Prostate gland (tissue), 2 donors: ENCODE measurements at places on chromosomes 1 and 21.

DNA sequence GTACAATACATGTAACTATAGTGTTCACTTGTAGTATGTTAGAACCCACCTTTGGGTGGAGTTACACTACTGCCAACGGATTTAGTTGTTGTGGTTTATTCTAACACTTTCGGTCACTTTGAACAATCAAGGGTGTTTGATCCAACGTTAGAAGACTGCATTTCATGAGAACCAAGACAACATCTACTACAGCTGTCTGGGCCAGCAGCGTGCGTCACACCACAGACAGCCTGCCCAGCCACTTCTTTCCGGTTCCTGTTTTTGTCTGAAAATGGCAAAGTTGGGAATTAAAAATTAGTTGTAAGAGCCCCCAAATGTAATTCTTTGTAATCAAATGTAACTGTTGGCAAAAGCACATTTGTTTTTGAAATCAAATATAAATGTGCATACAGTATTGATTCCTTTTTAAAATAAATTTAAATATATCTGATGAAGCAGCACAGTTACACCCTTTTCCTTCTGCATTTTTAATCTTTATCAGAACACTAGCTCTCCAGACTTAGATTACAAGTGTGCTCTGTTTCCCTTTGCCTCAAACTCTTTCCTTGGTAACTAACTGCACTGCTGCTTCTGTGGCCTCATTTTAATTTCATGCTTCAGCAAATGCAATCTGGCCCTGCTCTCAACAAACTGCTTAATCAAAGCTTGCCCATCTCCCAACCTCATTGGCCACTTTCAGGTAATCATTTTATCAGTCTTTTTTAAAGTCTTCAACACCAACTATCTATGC, 86.6 kb upstream of the DPH5 start:
- no peak for DNase-seq

DNA sequence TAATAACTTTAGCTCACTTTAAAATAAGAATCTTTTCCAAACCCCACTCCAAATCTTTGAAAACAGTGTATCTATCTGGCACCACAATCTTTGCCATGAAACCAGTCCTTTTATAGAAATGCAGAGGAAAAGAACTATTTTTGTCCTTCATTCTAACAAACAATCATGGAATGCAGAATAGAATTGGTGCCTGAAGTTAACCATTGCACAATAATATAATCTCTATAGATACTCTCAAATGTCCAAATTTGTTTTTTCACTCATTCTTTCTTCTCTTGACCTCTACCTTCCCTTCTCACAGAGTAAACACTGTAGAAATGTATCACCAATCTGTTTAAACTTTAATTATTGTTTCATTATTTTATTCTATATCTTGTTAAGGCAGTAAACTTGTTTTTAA, 34.8 kb downstream of the TTLL7 start:
- no peak for DNase-seq

GRCh38 chr1:189752461-189752995, 725.1 kb downstream of the BRINP3 start:
- DNase-seq: no peak

DNA sequence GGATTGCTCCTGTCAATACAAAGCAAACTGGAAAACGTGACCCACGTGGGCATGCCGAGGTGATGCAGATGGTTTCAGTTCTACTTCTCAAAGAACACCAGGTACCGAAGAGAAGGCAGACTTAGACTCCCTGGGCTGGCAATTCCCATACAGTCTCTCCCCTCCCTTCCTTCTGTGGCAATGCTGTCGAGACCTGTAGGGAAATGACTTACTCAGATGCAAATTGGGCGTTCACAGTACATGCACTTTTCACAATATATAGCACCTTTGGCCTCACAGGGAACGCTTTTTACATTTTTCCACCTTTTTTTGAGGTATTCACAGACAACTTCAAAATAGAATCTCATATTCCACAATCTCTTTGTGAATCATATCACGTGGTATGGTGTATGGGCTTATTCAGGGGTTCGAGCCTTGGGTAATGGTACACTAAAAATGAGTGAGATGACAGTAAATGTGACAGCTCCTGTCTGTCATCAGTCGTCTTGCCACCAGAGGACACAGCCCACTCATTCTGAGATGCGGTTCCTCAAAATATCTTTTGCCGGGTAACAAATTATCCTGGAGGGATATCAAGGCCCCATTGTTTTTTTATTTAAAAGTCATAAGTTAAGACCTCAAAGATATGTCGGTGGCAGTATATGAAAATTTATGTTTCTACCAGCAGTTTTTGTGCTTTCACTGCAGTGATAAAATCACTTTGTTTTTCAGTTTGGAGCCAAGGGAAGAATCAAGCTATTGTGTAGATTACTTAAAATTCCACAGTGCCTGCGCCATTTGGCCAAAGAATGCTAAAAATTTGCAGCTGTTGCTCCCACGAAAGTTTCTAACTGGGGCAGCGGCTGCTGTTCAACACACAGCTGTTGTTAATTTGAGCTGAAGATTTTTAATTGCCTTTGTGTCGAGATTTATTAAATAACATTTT, 168.4 kb downstream of the ZZZ3 start:
- DNase-seq: no peak

GRCh38 chr1:68322837-68323687, 90.7 kb upstream of the WLS start:
- DNase-seq: no peak

- DNase-seq: no peak
These were observed 122.1 kb downstream of the NGF start for GRCh38 chr1:115215703-115216521.

DNA sequence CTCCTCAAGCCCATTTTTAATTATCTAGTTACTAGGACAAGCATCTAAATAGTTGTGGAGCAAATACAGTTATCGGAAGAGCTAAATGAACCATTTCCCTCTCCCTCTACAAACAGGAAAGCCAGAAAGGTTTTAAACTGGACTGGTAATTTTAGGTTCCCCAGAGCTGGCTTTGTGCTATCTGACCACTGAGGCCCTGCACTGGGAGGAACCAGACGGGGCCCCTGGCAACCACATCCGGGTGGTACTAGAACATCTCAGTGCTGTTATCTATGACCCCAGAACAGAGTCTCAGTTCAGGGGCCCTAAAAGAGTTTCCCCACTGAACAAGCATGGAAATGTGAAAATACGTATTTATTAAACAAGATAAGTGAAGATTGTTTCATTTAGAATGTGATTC, 7.7 kb upstream of the RSPH1 start:
- DNase-seq: no peak

- peak; percentile 88 for DNase-seq
These were observed 5.6 kb downstream of the PTPRF start for GRCh38 chr1:43536196-43536863.

DNA sequence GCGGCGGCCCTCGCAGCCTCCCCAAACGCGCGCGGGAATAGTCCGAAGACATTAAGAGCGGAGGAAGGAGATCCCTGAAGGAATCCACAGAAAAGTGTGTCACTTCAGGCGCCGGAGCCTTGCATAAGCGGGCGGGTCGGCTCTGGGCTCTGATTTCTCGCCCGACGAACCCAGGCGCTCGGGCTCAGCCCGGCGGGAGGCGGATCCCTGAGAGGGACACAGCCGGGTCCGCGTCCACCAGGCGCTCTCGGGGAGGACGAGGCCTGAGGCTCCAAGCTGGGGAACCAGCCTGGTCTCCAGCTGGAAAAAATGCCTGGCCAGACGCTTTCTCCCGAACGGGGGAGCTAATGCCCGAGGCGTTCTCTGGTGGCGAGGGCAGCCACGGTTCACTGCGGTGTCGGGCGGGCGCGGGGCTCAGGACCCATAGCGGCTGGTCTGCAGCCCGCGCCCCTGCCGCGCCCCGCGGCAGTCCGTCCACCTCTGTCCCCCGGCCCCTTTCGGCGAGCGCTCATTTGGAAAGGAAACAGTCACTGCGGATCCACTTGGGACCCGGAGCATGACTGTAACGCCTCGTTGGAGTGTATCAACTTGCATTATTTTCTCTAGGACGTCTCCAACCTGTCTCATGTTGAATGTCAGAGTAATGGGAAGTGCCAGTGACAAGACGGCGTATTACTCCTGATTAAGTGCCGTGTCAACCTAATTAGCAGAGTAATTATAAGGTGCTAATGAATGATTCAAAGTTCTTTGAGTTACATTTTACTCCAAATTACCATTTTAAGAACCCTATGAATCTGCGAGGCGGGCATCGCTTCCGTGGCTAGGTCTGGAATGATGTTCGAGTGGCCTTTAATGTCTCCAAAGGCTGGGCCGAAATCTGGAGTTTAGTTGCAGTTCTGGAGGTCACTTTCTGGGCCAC, 1.6 kb upstream of the BARHL2 start:
- DNase-seq: no peak

DNA sequence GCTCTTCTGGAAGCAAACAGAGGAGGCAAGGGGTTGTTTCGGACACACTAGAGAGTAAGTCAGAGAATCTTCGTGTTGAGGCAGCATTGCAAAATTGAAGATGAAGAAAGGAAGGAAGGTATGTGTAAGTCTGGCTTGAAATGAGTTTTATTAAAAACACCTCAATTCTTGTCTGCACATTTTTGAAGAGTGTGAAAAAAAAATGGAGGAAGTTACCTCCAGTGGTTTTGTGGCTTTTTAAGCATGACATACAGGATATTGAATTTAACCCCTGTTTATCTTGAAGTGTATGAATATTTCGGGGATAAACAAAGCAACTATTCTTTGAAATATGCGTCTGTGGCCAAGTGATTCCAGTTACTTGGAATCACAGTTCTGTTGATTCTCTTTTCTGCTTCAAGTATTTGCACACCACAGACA, 203.2 kb upstream of the SGIP1 start:
- DNase-seq: no peak

- DNase-seq: no peak
These were observed 17.9 kb upstream of the FMOD start for GRCh38 chr1:203368624-203369451.

DNA sequence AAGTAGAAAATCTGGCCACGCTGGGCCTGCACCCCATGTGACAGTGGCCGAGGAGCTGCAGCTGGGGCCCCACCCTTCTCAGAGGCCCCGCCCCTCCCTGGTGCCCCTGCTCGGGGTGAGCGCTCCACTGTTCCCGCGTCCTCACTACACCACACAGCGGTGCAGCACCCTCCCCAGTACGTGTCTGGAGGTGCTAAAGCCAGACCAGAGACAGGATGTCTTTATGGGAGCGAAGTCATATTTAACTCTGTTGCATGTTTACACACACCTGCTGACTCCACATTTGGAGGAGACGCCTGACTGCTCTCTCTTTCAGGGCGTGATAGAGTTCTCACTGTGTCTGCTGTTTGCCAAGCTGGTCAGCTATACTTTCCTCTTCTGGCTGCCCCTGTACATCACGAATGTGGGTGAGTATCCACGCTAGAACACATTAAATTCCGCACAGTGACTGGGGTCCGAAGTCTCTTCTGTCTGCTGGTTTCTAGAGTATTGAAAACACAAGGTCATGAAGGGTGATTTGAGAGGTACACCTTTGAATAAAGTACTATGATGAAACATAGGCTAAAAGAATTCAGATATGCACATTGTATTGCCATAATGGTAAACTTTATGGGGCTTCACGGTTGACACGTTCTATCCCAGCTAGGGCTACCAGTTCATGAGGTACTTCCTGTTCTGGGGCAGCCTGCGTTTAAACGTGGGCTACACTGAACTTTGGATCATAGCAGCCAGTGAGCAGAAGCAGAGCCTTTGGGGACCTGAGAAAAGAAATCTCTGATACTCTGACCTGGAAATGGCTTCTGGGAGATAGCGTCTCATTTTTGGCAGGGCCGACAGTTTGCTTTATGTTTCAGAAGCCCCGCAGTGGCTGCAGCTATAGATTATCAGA, 48.4 kb downstream of the SLC37A1 start:
- peak; percentile 71 for DNase-seq

GRCh38 chr1:119651641-119652040, 3.6 kb upstream of the ZNF697 start:
- DNase-seq: no peak

- no peak for DNase-seq
These were observed 14.3 kb downstream of the CD2 start for GRCh38 chr1:116768416-116769103.

- no peak for DNase-seq
These were observed 131.7 kb downstream of the BRINP2 start for GRCh38 chr1:177302357-177303044.

DNA sequence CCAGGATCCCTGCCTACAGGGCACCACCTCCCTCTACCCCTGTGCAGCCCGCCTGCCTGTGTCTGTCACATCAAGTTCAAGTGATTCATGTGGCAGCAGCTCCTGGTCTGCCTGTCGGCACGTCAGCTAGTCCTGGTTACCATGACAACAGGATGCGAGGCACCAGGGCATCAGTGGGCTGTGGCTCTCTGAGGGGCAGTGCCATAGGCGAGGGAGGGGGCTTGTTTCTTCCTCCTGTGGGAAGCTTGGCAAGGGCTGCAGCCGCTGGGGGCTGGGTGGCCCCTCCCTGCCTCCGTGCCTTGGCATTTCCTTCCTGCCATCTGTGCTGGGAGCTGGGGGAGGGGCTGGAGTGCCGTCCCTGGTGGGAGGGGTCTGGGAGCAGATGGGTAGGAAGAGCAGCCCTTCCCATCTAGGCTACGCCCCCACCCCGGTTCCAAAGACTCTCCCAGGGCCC, 43.1 kb downstream of the FOXO6 start:
- DNase-seq: no peak

GRCh38 chr1:86692641-86693040, 11.7 kb upstream of the SH3GLB1 start:
- DNase-seq: no peak

DNA sequence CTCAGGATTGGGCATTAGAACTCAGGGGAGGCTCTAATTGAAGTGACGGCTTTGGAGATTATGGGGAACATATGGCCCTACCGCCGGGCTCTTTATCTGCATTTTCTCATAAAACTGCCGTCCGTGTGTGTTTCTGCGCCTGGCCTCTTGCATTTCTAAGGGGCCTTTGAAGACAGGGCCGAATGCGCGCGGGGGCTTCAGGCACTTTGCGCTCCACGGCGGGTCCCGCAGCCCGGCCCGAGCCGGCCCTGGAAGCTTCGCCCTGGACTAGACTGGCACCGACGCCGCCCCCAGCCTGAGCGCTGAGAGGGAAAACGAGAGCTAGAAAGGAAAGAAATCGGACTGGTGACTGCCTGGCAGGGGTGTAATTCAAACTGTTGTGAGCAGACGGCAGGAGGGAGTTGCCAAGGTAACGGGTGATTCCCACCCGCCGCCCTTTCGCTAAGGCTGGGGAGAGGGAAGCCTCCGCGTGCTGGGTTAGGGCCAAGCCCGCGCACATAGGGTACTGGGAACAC, 120.7 kb downstream of the LMX1A start:
- no peak for DNase-seq

DNA sequence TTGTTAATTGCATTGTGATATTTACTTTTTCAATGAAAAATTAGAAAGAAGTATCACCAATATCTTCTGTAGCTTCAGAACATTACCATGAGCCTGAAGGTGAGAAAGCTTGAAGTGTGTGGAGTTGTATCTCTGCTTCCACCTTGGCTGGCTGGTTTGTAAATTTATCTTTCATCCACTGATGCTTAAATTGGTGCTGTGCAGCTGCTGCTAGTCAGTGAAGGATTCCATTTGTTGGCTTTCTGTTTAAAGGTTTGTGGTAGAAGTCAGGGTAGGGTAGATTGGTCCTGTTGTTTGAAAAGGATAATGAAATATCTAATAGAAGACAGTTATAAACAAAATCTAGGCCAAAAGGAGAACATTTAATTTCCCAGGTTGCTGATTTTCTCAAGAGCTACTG, 105.7 kb downstream of the C1orf21 start:
- no peak for DNase-seq

- DNase-seq: no peak
These were observed 7.5 kb downstream of the ABCB10 start for GRCh38 chr1:229550812-229551567.

GRCh38 chr1:161915051-161915503, 108.6 kb downstream of the OLFML2B start:
- no peak for DNase-seq

- DNase-seq: no peak
These were observed 24.0 kb downstream of the FAM151A start for GRCh38 chr1:54599211-54599823.

- DNase-seq: no peak
These were observed 827 bp downstream of the FMN2 start for GRCh38 chr1:240092301-240093119.
